ENCODE measurements at places on chromosomes 2 and 18.

GRCh38 chr2:237977380-237977779 is 10.6 kb downstream of the UBE2F start:
- no peak for DNase-seq

GRCh38 chr18:80104364-80104779 is 4.7 kb upstream of the ADNP2 start:
- DNase-seq = no peak

DNA sequence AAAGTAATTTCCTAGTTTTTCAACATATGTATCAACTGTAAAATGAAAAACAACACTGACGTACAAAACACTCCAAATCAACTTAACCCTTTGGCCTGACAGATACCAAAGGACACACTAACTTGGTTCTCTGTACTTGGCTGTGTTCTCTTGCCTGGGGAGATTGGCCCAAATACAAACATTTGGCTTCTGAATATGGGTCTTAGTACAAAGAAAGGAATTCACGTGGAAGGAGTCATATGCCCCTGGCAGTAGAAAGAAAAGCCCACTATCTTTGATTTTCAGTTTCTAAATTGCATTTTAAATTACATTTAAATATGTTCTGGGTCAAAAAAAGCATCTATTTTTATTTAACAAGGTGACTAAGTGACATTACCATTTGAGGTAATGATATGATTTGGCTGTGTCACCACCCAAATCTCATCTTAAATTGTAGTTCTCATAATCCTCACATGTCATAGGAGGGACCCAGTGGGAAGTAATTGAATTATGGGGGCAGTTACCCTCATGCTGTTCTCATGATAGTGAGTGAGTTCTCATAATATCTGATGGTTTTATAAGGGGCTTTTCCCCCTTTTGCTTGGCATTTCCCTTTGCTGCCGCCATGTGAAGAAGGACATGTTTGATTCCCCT is 153.6 kb upstream of the CCDC195 start:
- DNase-seq = no peak

GRCh38 chr2:55057474-55057873 is 7.2 kb upstream of the RTN4 start:
- DNase-seq = no peak

GRCh38 chr18:57518533-57518932 is 68.0 kb downstream of the FECH start:
- DNase-seq = no peak

- no peak for DNase-seq
These were observed 622.6 kb downstream of the EPHA4 start for GRCh38 chr2:220949466-220949865.

GRCh38 chr2:99771681-99772333 is 282.0 kb upstream of the REV1 start:
- no peak for DNase-seq

- no peak for DNase-seq
These were observed 41.6 kb downstream of the EEF1B2 start for GRCh38 chr2:206201075-206201848.

GRCh38 chr18:48455555-48456478 is 46.6 kb upstream of the ZBTB7C start:
- DNase-seq = no peak

DNA sequence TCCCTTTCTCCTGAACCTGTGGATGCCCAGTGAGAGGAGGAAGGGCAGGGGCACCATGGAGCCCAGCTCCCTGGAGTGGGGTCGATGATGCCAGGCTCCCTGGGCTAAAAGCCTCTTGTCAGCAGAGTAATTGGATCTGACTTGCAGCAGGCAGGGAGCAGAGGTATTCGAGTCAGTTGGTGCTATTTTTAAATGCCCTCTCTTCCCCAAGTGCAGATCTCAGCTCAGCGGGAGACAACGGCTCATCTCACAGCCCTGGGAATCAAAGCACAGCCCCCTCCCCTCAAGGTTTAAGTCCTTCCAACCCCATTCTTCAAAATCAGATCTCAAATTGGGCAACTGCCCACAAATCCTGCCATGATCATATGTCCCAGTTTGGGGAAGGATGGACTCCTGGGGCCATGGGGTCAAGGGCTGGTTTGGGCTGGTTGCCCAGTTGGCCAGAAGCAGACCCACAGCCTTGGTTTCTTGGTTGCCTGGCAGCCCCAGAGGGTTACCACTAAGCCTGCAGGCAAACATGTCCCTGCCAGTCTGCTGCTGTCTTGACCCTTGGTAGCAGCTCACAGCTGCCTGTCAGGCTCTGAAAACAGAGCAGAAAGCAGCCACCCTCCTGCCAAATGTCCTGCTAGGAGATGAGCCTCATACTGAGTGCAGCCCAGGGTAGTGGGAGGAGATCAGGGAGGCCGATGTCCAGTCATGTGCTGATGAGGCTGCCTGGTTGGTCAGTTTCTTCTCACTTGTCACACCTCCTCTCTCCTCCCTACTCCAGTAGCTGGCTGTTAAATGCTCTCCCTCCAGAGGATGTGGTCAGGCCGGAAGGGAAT is 244.9 kb downstream of the LOXHD1 start:
- no peak for DNase-seq

DNA sequence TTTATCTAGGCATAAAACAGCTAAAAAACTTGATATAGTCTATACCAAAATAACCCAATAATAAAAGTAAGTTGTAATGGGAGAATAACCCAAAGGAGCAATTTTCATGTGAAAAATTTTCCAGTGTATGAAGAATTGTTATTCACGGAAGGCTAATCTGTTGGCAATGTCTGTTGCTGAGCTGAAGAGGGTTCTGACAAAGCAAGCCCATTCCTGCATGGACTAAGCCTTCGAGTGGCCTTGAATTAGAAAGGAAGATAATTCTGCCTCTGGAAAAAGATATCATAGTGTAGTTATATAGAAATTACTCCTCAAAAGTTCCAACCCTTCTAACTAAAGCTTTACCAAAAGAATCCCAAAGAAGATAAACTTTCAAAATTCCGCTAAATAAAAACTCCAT is 101.5 kb downstream of the MAP2 start:
- DNase-seq = no peak

DNA sequence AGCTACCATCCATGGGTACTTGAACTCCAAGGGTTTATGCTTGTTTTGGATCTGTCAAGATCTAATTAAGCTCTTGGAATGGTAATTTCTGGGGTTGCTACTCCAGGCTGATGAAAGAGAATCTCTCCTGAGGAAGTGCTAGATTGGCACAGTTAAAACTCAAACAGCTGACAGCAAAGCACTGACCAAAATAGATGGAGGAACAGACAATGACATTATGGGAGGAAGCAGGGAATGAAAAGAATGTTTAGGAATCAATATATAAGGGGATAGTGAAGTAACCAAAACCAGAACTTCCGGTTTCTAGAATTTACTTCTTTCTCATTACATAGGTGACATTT is 6.3 kb downstream of the THUMPD2 start:
- DNase-seq = no peak

- DNase-seq = no peak
These were observed 23.8 kb downstream of the RAPGEF4 start for GRCh38 chr2:172759441-172759840.

- DNase-seq = peak; percentile 39
These were observed 24.5 kb downstream of the DARS1 start for GRCh38 chr2:135960656-135961551.

DNA sequence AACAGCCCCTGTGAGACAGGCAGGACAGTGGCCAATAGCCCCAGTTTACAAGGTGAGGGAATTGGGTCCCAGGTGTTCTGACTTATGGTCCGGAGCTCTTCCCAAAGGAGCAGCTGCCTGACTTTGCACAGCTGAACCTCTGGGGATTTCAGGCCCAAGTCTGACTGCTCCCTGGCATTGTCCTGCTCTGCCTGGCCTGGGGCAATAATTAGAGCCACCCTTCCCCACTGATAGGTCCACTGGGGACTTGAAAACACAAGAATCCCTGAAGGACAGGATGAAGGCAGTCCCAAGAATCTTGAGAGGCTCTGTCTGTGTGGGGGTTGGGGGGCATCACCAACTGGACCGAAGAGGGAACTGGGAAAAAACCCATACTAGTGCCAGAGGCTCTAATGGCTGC is 3.7 kb upstream of the FEV start:
- no peak for DNase-seq

GRCh38 chr18:52826994-52827393 is 487.0 kb downstream of the DCC start:
- no peak for DNase-seq

Data from glomerular endothelial cell (primary cell).